ENCODE measurements at places on chromosomes 2 and 18.
A peak's percentile ranks its signal among the peaks of the same experiment; 100 is the strongest.

DNA sequence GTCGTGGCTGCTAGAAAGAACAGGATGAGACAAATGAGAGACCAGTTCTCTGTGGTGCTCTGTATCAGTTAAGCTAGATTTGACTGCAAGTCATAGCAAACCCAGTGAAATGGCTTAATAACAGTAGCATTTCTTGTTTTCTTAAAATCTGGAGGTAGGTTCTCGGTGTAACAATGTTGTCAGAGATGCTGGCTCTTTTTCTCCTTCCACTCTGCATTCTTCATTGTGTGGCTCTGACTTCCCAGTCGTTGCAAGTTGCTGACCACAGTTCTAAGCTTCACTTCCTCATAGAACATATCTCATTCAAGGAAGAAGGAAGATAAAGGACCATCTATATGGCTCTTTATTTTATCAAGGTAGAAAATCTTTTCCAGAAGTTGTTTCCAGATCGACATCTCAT lies 7.9 kb upstream of the CKAP2L start:
- DNase-seq: peak; percentile 28

DNA sequence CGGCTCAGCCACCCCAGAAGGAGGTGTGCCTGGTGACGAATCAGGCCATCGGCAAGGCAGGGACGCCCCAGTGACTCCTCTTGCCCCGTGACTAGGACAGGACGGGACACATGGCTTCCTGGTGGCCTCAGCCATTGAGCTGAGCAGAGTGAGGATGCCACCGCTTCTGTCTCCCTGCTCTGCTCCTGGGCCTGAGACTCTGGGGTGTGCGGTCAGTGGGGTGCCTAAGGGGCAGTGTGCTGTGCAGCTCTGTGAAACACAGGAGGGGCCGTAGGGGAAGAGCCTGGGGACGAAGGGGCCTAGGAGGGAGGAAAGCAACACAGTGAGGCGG lies 24.3 kb downstream of the IGFBP5 start:
- no peak for DNase-seq

DNA sequence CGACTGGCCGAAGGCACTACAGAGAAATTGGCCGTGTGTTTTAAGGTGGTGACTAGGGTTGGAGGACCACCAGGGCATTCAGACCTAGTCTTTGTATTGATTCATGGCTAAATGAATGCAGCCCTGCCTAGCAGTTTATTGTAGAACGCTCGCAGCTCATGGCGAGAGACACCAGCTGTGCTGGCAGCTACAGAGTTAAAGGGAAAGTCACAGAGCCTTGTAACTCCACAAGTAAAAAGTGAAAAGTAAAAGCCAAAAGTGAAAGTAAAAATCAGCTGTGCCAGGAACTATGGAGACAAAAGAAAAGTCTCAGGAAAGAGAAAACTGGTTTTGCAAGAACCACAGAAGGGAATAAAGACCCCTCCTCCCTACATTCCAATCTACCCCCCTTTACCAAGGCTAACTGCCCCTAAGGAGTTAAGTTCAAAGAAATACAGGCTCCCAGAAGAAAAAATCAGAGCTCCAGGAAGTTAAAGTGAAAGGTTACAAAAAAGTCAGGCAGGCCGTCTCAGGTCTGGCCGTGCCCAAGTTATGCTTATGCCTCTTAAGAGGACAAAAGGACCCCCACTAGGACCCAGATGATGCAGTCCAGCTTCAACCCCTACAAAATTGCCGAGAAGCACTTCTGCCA lies 46.4 kb upstream of the SELENOI start:
- DNase-seq: no peak

GRCh38 chr2:170227951-170228350 lies 50.0 kb downstream of the MYO3B start:
- DNase-seq: no peak

DNA sequence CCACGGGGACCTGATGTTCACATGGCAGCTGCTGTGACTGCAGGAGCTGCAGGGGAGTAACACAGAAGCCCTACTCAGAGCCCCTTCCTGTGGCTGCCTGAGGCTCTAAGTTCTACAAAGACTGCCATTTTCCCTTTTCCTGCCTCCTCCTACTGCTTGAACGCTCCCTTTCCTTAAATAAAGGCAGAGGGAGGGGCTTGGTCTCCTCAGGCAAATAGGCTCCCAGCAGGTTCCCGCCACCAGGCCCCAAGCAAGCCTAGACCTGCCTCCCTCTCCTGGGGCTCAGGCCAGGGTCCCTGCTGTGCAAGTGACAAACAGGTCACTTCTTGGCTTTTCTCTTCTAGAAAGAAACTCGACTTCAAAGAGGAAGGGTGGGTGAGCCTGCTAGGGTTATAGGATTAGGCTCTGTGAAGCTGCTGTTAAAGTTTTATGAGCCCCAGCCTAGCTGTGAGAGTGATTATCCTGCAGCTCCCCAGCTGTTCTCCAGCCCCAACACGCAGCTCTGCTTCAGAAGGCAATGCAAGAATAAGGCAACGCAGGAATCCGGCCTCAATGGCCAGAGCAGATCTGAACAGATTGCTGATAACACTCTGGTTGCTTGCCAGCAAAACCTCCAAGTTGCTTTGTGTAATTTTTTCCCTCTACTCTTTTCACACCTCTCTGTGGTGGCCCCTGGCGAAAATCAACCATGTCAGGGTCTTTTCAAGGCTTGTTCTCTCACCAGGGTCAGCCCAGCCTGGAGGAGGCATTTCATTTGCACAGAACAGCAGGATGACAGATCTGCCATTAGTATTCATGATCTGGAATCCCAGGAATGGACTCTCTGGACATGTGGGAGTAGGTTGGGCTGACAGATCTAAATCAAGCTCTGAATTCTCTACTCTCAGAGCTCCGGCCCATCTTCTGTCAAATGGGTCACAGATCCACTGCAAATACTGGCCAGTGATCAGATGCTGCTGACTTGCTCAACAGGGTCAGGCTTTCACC lies 71.3 kb downstream of the MRO start:
- no peak for DNase-seq

GRCh38 chr2:69623236-69623635 lies 20.3 kb downstream of the AAK1 start:
- no peak for DNase-seq

DNA sequence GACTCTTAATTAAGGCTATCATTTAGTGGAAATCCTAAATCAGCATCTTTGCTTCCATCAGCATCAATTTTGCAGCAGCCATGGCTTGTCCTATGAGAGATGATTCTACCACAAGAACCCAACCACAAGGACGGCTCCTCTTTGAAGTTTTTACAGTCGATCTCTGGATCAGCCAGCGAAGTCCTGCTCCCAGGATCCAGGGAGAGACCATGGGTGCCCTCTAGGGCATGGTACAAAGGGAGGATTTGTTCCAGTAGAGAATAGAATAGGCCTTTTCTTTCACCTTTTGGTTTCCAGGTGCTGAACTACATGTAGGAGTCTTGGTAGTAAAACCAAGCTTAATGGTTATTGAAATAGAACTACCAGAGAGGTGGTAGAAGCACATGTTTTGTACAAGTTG lies 52.7 kb downstream of the TMEM200C start:
- no peak for DNase-seq

DNA sequence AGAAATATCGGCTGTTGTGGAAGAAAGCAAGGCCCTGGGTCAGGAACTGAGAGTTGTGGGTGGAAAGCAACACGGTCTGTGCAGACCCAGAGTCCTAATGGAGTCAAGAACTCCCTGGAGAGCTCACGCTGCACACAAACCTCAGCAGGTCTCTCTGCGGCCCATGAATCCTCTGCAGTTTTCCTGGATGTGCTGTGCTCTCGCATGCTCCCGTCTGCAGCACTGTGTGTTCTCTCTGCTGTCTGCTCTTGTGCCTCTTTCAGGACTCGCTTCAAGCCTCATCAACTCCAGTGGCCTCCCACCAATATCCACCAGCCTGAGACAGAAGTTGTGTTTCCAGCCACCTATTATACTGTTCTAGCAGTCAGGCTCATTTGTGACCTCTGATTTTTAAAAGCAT lies 24.3 kb downstream of the RNU4ATAC start:
- DNase-seq: no peak

GRCh38 chr2:156539086-156539860 lies 103.1 kb downstream of the GPD2 start:
- DNase-seq: no peak

- DNase-seq: no peak
Measured at GRCh38 chr2:45869165-45869501, 217.7 kb downstream of the PRKCE start.

GRCh38 chr18:42333558-42333957 lies 378.5 kb downstream of the PIK3C3 start:
- no peak for DNase-seq

GRCh38 chr2:138521821-138522220 lies 20.3 kb downstream of the SPOPL start:
- DNase-seq: no peak

- no peak for DNase-seq
Measured at GRCh38 chr2:109472331-109472959, 141.3 kb downstream of the SEPTIN10 start.

DNA sequence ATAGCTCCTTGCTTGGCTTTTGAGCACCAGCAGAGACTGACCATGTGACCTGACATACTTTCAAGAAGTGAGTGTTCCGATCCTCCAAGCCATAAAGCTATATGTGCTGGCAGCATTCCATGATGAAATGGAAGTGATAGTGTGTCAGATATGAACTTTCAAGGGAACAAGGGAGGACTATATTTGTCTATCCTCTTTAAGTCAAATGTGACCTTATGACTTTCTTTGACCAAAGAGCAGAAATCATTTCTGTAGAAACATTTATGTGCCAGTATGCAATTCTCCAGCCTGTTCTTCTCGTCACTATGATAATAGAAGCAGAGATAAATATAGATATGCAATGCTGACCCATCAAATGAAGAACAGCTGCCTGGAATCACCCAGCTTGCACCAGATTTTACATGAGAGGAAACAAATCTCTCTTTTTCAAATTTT lies 14.4 kb downstream of the HYCC2 start:
- no peak for DNase-seq

DNA sequence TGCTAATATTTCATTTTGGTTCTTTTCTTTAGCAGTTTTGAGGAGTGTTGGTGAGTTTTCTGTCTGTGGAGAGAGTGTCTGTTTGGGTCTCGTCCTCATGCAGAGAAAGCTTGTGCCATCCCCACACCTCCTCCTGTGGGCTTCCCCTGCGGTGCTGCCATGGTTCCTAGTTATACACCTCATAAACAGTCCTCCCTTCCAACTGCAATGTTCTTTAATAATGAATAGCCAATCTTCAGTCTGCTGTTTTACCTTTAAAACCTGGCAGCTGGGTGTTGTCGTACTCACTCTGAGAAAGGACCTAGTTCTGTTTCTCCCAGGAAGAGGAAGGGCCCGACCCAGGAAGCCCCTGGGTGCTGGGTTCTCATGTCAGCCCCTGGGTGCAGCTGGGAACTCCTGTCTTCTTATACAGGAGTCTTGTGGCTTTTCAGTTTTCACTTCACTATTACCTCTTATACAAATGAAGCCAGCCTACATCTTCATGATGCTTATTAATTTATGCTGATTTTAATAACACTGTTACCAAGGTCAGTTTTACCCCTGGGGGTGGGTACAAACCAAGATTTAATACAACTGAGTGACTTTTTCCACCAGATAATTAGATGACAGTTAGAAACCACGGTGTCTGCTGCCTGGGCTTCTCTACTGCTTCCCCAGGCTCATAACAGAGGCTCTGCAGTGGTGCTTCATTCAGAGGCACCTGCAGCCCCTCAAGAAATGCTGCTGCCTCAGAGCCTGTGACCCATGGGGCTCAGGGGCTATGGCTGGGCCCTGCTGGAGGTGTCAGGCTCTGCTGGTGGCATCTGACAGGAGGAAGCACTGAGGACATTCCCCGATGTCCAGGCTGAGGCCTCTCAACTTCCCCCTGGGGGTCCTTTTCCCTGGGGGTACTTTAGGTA lies 59.1 kb downstream of the COA5 start:
- DNase-seq: no peak

DNA sequence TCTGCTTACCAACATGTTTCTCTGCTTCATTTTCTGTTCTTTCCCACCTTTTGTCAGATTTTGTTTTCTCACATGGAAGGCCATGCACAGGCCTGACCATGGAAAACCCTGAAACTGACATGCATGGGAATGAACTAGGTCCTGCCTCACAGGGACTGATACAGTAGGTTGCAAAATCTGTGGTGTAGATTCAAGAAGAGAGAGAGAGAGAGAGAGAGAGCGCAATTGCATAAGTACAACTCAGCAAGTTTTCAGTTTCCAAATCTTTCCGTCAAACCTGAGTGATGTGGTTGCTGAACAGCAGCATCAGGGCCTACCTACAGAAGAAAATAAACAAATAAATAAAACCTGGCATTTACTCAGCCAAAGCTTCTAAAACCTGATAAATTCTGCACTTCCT lies 87.5 kb upstream of the RNF152 start:
- no peak for DNase-seq

DNA sequence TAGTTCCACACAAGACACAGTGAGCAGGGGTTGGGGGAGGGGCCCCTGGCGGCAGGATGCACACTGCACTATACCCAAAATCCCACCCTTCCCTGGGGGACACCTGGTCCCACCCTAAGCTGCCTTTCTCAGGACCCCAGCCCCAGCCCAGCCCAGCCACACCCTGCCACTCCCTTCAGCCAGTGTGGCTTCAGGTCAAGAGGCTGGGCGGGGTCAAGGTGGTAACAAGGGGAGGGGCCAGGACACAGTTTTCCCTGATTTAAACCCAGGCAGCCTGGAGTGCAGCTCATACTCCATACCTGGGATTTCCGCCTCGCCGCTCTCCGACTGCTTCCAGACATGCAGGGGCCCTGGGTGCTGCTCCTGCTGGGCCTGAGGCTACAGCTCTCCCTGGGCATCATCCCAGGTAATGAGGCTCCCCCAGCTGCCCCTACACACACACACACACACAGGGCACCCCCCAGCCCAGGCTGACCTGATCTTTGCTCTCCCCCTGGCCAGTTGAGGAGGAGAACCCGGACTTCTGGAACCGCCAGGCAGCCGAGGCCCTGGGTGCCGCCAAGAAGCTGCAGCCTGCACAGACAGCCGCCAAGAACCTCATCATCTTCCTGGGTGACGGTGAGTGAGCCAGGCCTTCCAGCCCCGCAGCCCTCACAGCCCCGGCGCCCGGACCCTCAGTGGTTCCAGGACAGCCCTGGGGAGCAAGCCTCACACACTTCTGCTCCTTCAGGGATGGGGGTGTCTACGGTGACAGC lies at the start of gene ALPG:
TSS of gene ALPG (plus strand) at position 289 of the 755 bp plus-strand sequence. CDS start at position 340, 51 bp downstream.
- DNase-seq: no peak

DNA sequence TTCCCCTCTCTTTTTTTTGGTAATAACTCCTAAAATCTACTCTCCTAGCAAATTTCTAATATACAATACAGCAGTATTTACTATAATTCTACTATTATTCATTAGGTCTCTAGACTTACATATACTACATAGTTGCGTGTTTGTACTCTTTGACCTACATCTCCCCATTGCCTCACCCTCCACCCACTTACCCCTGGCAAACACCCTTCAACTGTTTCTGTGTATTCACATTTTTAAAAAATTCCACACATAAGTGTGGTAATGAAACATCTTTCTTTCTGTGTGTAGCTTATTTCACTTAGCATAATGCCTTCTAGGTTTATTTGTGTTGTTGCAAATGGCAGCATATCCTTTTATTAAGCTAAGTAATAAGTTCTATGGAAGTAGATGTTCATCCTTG lies 336.0 kb downstream of the CCDC85A start:
- DNase-seq: no peak

GRCh38 chr2:232951891-232952290 lies 61.2 kb downstream of the NGEF start:
- DNase-seq: no peak

GRCh38 chr2:195993623-195994022 lies 75.0 kb downstream of the DNAH7 start:
- DNase-seq: no peak

GRCh38 chr2:236740506-236740905 lies 170.9 kb downstream of the ACKR3 start:
- no peak for DNase-seq

GRCh38 chr18:78620326-78620725 lies 359.3 kb upstream of the SALL3 start:
- no peak for DNase-seq

- DNase-seq: no peak
Measured at GRCh38 chr2:211175956-211176355, 619.6 kb downstream of the CPS1 start.

All from GDM1 (cell line).